ENCODE measurements at places on chromosomes 2 and 18.

GRCh38 chr2:173424886-173425285 lies 70.2 kb downstream of the CDCA7 start:
- DNase-seq = no peak

DNA sequence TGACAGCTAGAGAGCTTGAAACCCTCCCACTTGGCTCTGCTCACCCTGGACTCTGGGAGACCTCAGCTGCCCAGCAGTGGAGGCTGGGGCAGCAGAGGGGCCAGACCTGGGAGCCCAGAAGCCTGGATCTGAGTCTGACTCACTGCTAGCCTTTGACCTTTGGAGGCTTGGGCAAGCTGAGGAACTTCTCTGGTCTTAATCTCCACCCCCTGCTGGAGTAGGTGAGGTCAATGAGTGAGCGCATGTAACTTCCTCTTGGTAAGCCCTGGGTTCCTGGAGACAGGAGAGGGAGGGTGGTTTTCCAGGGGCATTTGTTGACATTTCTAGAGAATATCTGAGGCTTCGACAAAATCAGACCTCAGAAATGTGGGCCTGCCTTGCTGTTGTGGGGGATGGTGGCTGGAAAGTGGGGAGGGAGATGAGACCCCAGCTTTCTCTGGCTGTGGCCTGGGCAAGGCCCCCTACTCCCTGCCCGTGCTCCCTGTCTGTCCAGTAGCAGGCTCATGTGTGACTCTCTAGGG lies 73.0 kb upstream of the YWHAQ start:
- DNase-seq = no peak

- DNase-seq = no peak
Measured at GRCh38 chr2:28640260-28640907, 111.2 kb upstream of the PPP1CB start.

GRCh38 chr2:219037783-219038499 lies 3.4 kb downstream of the CFAP65 start:
- no peak for DNase-seq

GRCh38 chr18:11800566-11801334 lies 50.5 kb upstream of the CHMP1B start:
- no peak for DNase-seq
